NCI-H1417 treated with DMSO at 0.1 percent for 48 hours (cell line): ENCODE measurements at places on chromosomes 4 and X.

- DNase-seq = no peak
These were observed 1814.9 kb downstream of the STIM2 start for GRCh38 chr4:28675582-28675981.

DNA sequence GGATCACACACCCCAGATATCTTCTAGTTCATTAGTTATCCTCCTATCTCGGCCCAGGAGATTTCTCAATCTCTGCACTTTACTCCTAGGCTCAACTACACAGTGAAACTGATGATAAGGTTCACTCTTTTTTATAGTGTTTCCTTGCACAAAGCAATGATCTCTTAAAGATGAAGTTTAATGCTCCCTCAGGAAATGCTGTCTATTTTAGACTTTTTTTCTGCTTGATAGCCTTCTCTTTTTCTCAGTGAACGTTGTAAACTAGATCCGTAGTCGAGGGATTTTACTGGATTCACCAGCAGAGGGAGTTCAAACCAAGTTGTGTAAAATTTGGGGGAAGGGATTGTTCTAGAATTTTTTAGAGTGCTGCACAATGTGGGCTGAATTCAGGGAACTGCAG is 269.6 kb downstream of the GBA3 start:
- DNase-seq = no peak

- no peak for DNase-seq
These were observed 168.2 kb downstream of the C4orf33 start for GRCh38 chr4:129264008-129264657.

DNA sequence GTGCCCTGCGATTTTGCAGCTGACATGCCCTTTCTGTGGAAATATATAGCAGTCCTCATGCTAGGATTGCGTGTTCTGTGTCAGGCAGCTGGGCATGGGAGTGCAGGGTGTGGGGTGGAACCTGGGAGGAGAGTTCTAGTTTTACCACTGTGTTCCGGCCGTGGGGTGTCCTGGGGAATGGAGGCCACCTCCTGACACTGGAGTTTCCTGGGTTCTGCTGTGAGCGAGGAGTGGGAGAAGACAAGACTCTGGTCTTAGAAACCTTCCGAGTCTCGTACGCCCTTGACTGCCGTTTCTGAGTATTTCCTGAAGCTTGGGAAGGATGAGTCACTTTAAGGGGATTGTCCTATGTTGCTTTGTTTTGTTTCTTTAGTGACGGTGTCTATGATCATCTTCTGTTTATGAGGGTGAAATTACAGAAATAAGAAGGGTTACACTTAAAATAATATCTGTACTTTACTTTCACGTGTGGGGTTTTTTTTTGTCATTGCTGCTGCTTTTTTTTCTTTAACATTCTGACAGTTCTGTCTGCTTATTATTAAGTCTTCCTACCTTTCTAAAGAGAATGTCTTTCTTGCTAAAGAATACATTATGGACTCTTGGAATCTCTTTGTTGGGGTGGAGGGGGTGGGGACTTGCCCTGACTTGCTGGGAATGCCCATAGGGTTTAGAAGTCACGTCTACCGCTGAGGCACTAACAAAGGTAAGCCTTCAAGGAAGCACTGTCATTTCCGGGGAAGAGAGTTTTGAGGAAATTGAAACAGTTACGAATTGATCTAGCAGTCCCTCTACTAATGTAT is 19.1 kb downstream of the CD99 start:
- no peak for DNase-seq

DNA sequence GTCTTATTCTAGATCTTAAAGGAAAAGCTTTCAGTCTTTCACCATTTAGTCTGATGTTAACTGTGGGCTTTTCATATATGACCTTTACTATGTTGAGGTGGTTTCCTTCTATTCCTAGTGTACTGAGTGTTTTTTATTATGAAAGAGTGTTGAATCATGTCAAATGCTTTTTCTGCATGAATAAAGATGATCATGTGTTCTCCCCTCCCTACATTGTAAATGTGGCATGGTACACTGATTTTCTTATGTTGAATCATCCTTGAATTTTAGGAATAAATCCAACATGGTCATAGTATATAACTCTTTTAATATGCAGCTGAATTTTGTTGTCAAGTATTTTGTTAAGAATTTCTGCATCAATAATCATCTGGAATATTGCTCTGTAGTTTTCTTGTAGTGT is 4.3 kb downstream of the CLGN start:
- no peak for DNase-seq

DNA sequence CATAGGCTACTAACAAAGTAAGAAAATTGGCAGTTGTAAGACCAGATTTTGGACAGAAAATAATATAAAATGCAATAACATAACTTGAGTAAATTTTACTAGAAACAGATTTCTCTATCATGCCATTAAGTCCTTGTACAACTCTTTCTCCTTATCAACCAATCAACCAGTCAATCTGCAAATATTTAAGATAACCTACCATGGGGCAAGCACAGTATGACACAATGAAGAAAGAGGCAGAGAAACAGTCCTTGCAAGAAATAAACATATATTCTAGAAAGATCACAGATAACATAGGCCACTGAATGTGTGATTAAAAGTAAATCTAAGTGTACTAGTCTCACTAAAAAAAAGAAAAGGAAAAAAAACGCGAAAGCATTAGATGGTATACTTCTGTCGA is 194.8 kb downstream of the PPP3CA start:
- DNase-seq = no peak

- DNase-seq = no peak
These were observed 131.1 kb upstream of the SCML1 start for GRCh38 chrX:17606231-17606630.

GRCh38 chr4:156771171-156771837 is 200.3 kb downstream of the PDGFC start:
- DNase-seq = no peak

DNA sequence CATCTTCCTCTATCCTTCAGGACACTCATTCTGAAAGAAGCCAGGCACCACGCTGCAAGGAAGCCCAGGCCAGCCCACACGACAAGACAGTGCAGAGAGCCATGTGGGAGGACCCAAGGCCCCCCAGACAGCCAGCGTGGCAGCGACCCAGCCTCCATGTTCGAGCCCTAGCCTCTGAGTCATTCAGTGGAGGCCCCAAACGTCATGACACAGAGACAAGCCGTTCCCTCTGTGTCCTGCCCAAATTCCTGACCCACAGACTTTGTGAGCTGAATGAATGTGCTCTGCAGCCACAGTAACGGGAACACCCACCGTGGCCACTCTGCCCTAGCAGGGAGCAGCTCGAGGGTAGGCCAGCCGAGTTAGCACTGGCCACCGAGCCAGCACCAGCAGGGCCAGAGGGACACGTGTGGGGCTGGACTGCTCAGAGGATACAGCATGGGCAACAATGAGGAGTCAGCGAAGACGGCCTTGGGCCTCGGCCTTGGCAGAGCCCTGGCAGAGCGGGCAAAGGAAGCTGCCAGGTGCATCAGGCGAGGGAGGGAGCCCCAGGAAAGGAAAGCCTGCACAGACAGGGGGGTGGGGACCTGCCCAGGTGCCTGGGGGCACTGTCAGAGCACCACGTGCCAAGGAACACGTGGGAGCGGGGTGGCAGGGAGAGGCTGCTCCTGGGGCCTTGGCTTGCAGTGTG is 8.6 kb downstream of the BLOC1S4 start:
- no peak for DNase-seq

DNA sequence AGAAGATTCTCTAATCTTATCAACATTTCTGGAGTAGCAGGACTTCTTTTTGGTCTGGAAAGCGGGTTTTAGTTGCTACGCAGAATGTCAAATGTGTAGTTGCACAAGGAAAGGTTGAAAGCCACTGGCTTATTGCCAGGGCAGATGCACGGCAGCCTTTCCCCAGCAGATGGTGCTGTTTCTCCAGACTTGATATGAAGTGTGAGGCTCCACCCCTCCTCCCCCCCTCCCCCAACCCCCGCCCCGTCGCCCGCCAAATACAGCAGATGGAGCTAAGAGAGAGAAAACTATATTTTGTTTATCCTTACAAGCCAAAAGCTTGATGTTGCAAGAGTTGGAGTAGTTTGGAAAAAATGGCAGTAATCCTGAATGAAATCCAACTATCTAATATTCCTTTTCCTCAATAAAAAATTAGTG is 32.0 kb downstream of the ENOPH1 start:
- peak; percentile 37 for DNase-seq

GRCh38 chr4:170047771-170048354 is 21.7 kb upstream of the MFAP3L start:
- DNase-seq = no peak

- no peak for DNase-seq
These were observed 17.6 kb upstream of the GK start for GRCh38 chrX:30635630-30636029.

DNA sequence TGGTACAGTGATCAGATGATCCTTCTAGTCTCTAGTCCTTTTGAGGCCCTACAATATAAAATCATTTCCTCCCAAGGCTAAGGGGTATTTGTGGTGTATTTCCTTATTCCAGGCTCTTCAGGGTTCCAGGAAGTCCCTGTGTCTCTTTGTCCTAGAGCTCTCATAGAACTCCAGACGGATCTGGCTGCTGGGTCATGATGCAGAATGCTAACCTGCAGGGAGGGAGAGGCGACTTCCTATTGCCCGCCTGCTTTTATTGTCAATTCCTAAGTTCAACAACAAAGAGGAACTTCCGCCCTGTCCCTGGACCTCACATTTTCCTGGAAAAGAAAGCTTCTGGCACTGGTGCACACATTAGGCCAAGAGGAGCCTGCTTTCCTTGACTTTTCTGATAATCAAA is 45.9 kb upstream of the ZNF827 start:
- no peak for DNase-seq

DNA sequence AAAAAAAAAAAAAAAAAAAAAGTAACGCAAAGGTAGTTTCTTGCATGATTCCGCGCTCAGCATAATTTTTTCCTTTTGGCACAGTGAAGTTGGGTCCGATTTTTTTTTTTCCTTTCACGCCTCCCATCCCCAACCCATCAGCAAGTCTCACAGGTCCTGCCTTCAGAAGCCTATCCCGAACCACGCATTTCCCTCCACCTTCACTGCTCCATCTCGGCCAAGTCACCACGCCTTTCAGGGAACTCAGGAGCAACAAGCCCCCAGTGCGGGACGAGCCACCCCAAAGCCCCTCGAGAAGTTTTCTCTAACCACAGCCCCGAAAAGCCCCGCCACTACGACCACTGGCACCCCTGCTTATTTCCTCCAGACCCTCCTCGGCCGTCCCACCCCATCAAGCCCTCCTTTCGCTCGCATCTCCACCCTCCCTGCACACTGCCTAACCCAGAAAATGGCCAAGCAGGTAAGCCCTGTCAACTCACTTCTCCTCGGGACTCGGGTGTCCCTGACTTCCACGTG is 1.0 kb downstream of the SLBP start:
- DNase-seq = no peak

GRCh38 chrX:106150701-106151100 is 17.4 kb upstream of the PWWP3B start:
- DNase-seq = no peak

- no peak for DNase-seq
These were observed 1139.7 kb downstream of the PCDH18 start for GRCh38 chr4:136392576-136392975.

- no peak for DNase-seq
These were observed 778 bp downstream of the CASP3 start for GRCh38 chr4:184648313-184649025.

- DNase-seq = no peak
These were observed 81.7 kb downstream of the IL1RAPL1 start for GRCh38 chrX:28668957-28669356.

DNA sequence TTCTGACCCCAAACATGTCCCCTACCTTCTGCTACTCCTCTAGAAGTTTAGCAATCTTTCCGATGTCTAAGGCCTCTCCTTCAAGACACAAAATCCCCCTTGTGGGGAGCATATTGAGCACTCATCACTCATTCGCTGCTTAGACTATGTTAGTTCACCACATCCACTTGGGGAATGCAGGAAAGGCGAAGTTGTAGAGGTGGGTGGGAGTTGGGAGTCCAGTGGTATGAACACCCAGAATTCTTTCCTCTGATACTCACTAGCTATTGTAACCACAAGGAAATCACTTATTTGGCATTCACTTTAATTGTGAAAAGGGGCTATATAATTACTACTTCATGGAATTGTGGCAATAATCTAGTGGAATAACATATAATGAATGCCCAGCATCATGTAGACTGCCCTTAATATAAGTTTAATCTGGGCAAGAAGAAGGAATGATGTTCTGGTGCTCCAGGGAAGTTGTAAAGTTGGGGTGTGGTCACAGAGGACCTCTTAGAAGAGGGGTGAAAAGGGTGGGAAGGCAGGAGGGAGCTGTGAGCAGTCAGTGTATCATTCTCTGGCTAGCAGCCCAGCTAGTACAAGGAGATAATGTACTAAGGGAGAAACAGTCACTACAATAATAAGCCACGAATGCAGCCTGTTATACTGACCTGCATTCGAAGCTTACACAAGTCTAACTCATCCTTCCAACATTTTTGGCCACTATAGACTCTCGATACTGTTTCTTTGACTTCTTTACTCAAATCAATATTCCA is 468.2 kb upstream of the DIPK2B start:
- DNase-seq = no peak

- DNase-seq = no peak
These were observed 497.9 kb upstream of the MAGEB18 start for GRCh38 chrX:25640276-25640675.

DNA sequence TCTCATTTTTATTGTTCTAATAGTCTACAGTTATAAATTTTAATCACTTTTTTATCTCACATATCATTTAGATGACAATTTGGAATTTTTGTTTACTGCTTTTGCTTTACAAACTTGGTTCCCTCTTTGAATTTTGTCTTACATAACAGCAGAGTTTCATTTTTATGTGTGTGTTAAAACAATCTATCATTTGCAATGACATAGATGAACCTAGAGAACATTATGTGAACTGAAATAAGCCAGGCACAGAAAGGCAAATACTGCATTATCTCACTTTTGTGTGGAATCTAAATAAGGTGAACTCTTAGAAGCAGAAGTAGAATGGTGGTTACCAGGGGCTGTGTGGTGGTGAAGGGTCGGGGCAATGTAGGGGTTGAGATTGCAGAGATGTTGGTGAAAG is 170.7 kb downstream of the GASK1B start:
- no peak for DNase-seq

GRCh38 chr4:143437937-143438336 is 75.6 kb upstream of the SMARCA5 start:
- no peak for DNase-seq

- DNase-seq = no peak
These were observed 21.4 kb downstream of the IL3RA start for GRCh38 chrX:1357993-1358392.

DNA sequence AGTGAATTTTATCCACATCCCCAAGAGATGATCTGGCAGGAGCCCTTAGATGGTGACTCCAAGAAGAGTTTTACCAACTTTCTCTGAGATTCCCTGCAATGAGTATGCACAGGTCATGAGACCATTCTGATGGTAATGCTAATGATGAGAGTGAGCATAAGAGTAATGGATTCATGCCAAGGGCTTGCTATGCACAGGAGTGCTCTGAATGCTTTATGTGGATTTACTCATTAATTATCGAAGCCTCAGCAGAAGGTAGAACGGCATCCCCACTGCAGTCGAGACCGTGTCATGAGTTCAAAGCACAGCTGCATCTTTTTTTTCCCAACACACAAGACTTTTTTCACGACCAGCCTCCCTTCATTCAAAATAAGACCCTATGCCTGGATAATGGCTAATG is 355.0 kb downstream of the RAB28 start:
- DNase-seq = no peak

- no peak for DNase-seq
These were observed 8.0 kb upstream of the KCNE5 start for GRCh38 chrX:109632906-109633504.

GRCh38 chrX:12349201-12349600 is 210.9 kb downstream of the FRMPD4 start:
- DNase-seq = no peak

- no peak for DNase-seq
These were observed 20.9 kb downstream of the PAGE4 start for GRCh38 chrX:49850028-49850427.

GRCh38 chr4:151263455-151263854 is 13.5 kb upstream of the PRSS48 start:
- no peak for DNase-seq
